Kasumi-1 (cell line): ENCODE measurements at places on chromosomes 3 and 15.
A peak's percentile ranks its signal among the peaks of the same experiment; 100 is the strongest.

- DNase-seq, result no peak
Measured at GRCh38 chr3:112751564-112752512, 94.8 kb downstream of the CD200R1L start.

DNA sequence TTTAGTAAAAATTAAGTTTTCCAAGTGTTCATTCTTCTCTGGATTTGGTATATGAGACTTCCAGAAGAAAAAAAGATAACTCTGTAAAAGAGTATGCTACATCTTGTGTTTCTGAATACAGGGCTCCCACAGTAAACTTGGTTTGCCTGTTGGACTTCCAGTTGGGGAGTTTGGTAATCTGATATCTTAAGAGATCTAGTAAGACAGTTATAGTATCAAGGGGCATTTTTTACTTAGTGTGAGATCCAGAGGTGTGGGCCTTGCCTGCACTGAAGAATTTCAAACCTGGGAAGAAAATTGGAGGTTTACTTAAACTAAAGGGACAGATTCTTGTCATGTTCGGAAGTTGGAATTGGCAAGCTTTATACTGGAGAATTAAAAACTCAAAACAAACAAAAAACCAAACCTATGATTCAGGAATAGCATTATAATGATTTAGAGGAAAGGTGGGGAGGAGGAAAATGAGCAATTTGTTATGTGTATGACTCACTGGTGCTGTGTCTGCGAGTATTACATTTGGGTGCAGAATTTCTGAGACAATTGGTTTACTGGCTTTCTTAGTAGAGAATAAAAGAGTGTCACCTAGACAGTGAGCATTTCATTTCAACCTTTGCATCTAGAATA lies 58.9 kb upstream of the ULK4 start:
- DNase-seq, result no peak

DNA sequence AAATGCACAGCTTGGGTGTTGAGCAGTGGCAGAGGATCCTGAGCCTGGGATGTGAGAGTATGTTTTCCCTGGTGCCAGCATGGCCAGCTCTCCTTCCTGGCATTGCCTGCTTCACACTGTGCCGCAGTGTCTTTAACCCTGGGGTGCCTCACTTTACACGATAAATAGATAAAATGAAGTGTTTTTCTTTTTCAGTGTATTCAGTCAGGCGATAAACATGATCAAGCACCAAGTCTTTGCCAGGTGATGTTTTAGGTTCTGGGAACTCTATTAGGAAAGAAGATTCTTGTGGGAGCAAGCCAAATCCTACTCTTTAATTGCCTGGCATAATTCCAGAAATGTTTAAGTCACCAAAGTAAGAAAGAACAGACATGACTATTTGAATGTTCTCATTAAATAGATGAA lies 14.0 kb downstream of the ABHD6 start:
- DNase-seq, result no peak

DNA sequence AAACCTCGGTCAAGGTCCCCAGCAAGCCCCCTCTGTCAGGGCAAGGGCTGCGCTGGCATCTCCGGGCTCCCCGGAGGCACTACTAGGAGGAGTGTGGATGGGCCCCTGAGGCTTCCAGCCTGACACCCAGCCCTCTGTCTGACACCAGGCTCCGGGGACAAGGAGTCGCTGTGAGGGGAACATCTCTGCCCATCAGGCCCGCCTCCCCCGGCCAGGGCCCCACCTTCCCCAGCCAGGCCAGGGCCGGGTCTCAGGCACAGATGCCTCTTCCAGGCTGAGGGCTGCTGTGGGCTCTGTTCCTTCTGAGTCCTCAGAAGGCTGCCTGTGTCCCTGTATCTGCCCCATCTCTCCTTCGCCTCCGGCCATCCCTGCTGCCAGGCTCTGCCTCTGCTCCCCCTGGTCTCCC lies 15.8 kb downstream of the CSPG4 start:
- no peak for DNase-seq

- no peak for DNase-seq
Measured at GRCh38 chr3:175585898-175586297, 726.8 kb downstream of the NAALADL2 start.

DNA sequence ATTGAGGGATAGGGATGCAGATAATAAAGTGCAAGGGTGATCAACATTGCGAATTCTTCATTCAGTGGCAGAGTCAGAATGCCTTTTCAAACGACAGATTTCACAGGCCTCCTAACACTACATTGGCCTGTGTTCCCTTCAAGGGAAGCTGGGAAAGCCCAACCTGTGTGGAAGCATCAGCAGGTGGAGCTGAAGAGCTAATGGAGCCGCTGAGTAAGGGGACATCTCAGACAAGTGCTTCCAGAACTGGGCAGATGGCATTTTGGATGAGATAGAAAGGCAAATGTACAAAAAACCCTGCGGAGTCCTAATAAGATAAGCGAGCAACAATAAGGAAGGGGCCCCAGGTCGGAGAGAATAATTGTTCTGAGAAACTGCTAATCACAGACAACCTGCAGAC lies 8.5 kb upstream of the SLC24A5 start:
- DNase-seq, result no peak

GRCh38 chr3:53189276-53189675 lies 28.3 kb downstream of the PRKCD start:
- no peak for DNase-seq

DNA sequence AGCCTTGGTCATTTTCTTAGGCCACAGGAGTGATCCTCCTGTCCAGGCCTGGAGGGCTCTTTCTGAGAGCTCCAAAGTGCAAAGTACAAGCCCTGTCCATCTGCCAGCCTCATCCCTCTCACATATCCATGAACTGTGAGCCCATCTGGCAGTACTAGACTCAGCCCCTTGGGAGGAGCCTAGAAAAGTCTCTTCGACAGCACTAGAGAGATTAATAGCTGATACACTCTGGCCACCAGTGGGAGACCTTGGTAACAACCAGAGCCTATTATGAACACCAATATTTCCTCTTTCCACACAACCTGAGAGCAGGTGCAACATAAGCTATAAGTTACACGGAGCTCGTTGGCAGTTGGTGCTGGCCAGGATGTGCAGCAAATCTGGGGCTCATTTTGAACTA lies 59.5 kb upstream of the DCLK3 start:
- no peak for DNase-seq

- no peak for DNase-seq
Measured at GRCh38 chr3:45944830-45945620, 1.8 kb downstream of the CXCR6 start.

DNA sequence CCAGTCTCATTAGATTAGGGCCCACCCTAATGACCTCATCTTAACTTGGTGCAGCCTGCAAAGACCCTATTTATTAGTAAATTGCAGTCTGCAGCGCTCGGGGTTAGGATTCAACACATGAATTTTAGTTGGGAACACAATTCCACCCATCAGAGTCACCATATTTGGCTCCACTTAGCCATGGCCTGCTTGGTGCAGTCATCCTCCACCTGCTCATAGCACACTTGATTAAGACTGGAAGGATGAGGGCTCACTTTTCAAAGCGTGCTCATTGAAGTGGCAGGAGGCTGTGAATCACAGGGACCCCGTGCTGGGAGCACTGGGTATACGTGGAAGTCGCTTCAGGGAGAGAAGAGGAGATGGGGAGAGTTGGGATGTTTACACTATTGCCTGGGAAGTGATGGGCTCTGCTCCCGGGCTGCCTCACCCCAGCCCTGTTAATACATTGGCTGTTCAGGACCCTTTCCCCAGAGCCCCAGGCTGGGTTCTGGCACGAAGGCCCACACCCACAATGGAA lies 68.2 kb downstream of the ASB7 start:
- no peak for DNase-seq

DNA sequence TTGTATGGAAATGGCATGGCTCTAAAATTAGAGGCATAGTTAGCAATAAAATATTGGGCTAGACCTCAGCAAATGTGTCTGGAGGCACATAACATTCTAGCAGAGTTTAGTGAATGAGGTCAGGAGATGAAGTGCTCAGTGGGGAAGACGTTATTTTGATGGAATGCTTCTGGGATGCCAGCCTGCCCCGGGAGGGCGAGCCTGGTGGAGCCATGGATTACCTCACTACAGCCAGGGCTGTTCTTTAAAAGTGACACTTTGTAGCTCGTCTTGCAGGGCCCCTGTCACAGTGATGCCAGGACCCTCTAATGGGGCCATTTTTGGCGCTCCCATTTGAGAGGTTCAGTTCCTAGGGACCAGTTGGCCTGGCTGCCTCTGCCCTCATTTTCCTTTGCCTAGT lies 48.5 kb downstream of the PXYLP1 start:
- DNase-seq, result no peak

DNA sequence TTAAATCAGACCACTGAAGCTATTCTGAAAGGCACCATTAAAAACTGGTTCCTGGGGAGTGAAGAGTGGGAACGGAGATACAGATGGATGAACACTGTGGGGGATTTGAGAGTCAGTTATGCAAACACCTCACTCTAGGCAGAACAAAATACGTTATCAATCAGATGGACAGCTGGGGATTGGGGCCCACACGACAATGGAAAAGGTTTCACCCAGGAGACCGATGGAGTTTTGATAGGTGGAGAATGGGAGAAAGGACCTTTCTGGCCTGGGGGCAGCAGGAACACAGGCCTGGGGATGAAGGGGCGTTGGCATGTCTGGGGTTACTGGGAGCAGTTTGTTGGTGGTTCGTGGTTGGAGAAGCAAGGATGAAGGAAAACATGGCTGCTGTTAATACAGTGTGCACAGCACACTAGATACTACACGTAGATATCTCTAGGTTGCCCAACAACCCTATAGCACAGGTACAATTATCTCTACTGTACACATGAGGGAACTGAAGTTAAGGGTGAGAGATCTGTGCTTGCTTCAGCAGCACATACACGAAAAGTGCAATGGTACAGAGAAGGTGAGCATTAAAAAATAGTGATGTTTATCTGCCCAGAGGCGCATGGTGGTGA lies 16.5 kb downstream of the ST6GAL1 start:
- DNase-seq, result no peak

GRCh38 chr15:59522988-59523461 lies 85.0 kb downstream of the FAM81A start:
- no peak for DNase-seq

- no peak for DNase-seq
Measured at GRCh38 chr15:86555098-86555497, 475.4 kb downstream of the AGBL1 start.

DNA sequence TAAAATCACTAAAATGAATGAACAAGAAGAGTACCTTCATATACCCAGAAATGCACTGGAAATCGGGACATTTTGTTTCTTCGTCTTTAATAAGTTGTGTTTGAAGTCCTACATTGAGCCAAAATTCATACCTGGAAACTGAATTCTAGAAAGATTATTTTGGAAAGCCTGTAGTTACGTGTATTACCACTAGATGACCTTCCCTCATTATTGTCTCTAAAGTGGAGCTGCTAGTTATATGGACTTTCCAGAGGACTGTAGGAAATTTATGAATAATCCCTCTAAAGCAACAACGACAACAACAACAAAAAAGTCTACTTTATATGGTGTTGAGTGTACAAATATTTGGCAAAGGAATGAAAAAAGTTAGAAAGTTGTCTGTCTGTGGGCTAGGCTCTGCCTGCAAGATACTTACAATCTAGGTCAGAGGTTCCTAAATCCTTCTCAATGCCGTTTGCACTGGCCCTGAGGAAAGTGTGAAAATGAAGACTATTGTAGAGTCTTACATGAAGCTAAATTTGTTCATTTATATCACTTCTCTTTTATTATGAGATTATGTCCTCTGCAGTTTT lies 234.8 kb upstream of the NR2E3 start:
- DNase-seq, result peak; percentile 37
